ENCODE measurements at places on chromosomes 6 and 20. TPM values are rescaled to one million over a fixed set of nuclear protein-coding genes. Genes with fewer than 3 reads are reported as not detected.

TREML2 gene
- total RNA-seq, result 2.9 TPM

CAP2 gene
- not detected for total RNA-seq

CENPB gene
- 40.2 TPM for total RNA-seq

RBBP8NL gene
- total RNA-seq, result not detected

CDSN gene
- total RNA-seq, result not detected

WFDC12 gene
- not detected for total RNA-seq

PSORS1C1 gene
- total RNA-seq, result not detected

CBFA2T2 gene
- 29.5 TPM for total RNA-seq

RWDD2A gene
- 1.8 TPM for total RNA-seq

- no peak for DNase-seq
Observed at GRCh38 chr6:116536216-116536621, 9.3 kb downstream of the TRAPPC3L start.

- DNase-seq, result peak; percentile 79
Observed at GRCh38 chr6:29926413-29927274, 15.7 kb upstream of the HLA-A start.

DNA sequence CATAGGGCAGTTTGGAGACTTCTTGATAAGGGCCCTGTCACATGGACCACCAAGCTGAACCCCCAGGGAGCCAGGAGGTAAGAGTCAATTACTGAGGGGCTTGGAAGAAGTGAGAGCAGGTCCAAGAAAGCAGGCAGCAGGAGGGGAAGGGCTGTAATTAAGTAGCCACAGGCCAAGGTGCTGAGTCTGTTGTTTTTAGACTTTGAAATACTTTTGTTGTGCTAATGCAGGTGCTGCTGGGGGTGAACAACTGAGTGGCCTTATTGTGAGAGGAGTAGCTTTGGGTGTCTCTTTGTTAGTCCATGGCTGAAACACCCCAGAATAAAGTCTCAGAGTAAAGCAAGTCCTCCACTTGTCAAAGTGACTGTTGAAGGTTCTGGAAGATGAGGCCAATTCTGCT, 267.0 kb upstream of the SUPT3H start:
- DNase-seq, result no peak

DNA sequence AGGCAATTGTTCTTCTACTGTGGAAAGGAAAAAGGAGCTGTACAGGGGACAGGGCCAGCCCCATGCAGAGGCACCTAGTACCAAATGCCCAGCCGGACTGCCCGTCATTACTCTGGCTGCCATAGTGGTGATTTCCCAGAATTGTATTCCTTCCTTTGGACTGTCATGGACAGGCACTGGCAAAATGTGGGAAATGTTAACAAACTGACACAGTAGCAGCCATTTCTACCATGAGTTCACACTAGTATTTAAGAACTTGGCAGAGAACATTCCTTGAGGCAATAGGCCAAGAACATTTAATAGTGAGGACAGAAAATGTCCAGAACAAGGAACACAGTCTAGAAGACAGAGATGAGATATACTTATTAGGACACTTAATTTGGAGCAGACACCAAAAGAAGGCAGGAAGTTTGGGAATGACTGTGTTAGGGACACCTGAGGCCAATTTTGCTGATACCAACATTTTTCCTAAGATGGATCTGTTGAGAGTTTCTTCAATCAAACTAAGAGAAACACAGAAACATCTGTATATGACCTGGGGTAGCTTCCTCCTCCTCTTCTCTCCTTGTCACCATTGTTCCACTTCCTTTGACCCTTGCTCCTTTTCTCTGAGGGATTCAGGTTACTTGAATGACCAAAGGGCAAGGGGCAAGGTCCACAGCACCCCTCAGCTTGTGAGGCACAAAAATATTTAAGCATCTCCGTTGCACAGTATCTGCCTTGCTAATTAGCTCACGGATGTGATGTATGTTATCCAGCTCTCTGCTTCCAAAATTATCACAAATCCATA, 14.9 kb downstream of the ADTRP start:
- DNase-seq, result no peak

DNA sequence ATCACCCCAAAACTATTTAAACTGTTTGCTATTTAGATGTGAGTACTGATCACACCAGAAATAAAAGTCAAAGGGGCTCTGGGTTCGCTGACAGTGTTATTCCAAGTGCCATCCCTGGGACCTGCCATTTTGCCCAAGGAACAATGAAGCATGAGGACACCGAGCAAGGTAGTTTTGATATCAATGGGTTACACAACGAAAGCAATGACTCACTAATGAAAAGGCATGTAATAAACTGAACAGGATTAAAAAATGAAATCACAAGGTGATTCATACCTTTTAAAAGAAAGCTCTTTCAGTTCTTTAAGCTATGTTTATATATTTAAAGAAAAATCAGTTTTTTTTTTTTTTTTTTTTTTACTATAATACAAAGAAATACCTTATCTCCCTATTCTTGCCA, 102.0 kb downstream of the HS3ST5 start:
- DNase-seq, result no peak

DNA sequence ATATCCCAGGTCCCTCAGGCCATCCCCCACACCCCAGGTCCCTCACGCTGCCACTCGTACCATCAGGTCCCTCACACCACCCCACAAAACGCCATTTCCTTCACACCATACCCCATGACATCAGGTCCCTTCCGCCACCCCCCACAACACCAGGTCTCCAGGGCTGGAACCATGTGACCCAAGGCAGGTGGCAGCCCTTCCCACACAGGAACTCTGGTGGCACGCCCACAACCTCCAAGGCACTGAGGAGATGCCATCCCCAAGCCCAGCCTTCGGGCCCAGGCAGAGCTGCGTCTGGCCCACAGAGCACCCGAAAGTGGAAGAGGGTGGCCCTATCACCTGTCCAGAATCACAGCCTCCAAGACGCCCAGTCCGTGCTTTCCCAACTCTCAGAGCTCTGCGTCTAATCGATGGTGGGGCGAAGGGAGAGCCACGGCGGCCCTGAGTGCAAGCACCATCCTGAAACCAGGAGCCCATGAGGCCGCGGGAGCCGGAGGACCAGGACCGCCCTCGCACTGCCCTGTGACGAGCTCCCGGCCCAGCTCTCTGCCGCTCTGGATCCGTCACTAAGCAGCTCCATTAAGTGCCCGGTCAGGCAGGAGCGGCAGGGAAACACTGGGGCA, 12.7 kb downstream of the TAF4 start:
- DNase-seq, result no peak

DNA sequence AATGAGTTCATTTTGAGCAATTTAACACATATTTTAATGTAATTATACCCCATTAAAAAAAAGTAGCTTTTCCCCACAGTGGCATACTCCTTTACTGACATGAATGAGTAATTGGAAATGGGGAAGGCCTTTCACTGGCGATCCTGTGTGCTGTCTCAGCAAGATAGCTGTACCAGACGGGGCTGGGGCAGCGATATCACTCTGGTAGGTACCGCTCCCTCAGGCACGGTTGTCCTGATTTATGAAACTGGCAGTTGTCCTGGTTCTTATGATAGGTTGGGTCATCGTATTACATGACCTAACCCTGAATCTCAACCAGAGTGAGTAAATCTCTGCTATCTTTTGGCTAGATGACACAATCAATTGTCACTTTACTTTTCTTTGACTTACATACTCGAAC, 355.0 kb upstream of the MAP3K7 start:
- DNase-seq, result no peak

- no peak for DNase-seq
Observed at GRCh38 chr6:52735071-52735470, 28.2 kb downstream of the GSTA2 start.

GRCh38 chr6:12613811-12614210, 102.8 kb upstream of the PHACTR1 start:
- DNase-seq, result no peak

- DNase-seq, result no peak
Observed at GRCh38 chr20:48128436-48128835, 343.2 kb upstream of the SULF2 start.

GRCh38 chr6:52276130-52276529, 8.4 kb downstream of the MCM3 start:
- no peak for DNase-seq

DNA sequence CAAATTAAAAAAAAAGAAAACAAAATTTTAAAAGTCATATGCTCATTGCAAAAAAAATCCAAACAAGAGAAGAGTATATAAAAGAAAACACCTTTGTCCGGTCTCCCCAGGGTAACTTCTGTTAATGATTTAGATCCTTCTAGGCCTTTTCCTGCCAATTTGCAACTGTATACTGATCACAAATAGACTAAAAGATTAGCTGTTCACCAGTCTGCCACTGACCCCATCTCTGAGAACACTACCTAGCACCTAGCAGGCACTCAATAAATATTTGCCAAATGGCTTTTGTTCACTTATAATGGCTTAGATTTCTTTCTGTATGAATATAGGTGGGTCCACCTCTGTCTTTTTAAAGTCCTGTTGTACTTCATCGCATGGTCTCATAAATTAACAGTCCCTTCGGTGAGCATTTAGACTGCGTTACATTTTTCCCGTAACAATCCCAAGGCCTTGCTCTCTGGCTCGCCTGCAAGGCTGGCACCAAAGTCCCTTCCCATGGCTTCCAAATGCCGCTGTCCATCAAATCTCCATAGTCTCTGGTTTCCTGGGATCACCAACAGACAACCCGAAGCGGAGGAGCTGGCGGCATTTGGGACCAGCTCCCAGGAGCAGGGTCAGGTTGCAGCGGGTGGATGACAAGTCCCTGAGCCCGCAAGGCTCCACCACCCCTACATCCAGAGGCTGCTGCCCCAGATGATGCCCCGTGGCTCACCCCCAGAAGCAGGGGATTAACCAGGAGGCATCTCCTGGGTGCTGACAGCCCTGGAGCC, 11.8 kb downstream of the JPH2 start:
- DNase-seq, result no peak

GRCh38 chr6:135358251-135358821, 139.2 kb downstream of the AHI1 start:
- no peak for DNase-seq

GRCh38 chr6:41135062-41135832, 18.9 kb downstream of the TREML1 start:
- no peak for DNase-seq

- peak; percentile 43 for DNase-seq
Observed at GRCh38 chr20:36573798-36574365, 485 bp downstream of the TGIF2 start.

- DNase-seq, result no peak
Observed at GRCh38 chr6:145784683-145785082, 29.9 kb downstream of the FBXO30 start.

DNA sequence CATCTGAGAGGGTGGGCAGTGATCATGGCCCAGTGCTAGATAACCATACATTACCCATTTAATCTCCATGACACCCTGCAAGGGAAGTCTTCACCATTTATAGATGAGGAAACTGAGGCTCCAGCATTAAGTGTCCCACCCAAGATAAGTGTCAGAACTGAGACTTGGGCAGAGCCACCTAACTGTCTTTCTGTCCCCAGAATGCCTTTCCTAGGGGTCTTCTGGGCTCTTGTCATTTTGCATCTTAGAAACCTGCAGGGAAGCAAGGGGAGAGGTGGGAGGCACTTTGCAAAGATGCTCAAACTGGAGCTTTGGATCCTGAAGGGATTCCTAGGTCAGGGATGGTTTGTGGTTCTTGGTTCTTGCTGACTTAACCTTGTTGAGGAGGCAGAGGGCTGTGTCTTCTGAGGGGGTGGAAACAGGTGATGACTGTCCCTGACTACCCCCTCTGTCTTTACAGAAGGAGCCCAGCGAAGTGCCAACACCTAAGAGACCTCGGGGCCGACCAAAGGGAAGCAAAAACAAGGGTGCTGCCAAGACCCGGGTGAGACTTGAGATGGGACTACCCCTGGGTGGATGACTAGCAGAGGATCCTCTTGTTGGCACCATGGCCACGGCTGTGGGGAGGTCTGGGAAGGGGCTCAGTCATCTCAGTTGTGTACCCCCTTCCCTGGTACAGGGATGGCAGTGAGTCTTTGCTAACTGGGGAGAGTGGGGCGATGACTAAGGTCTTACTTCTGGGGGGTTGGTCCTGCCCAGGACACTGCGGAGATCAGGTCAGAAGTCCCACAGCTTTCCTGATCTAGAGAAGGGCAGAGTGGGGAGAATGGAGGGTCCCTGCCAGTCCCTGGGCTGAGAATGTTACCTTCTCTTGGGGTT, 5.8 kb downstream of the HMGA1 start:
- no peak for DNase-seq

- no peak for DNase-seq
Observed at GRCh38 chr6:140494321-140495108, 1120.1 kb upstream of the CITED2 start.

GRCh38 chr6:36666826-36667591, 11.5 kb upstream of the CDKN1A start:
- no peak for DNase-seq

DNA sequence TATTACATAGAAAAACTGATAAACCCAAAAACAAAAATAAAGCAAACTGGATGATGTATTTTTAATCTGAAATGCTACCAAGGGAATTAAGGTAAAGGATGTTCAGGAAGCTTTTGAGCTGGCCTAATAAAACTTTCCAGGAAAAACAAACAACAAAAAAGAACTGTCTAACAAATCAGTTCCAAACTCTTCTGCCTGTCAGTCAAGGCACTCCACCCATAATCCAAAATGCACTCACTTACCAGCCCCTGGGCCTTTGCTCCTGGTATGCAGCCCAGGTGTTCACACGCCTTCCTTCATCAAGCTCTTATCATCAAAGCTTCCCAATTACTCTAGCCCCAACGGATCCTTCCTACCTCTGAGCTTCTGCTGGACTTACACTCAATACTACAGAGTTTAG, 3.7 kb downstream of the EXOC2 start:
- no peak for DNase-seq

DNA sequence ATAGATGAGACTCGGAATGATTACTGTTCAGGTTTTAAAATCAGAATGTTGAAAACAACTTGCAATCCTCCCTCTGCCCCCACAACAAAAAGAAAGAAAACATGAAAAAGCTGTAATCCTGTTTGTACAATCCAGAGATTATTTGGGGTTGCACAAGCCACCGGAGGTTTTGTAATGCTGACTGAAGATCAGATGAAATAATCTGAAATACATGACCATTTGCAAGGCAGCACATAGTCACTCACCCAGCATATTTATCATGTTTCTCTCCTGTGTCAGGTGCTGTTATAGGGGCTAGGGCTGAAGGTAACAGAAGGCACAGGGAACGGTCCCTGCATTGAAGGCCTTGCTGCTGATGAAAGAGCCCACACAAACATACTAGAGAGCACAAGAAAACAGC, 85.3 kb downstream of the SIM1 start:
- no peak for DNase-seq

GRCh38 chr6:128233531-128233930, 286.9 kb downstream of the PTPRK start:
- DNase-seq, result no peak

- no peak for DNase-seq
Observed at GRCh38 chr6:158762787-158763433, 56.3 kb downstream of the EZR start.

- no peak for DNase-seq
Observed at GRCh38 chr20:47610247-47610944, 108.7 kb downstream of the NCOA3 start.

DNA sequence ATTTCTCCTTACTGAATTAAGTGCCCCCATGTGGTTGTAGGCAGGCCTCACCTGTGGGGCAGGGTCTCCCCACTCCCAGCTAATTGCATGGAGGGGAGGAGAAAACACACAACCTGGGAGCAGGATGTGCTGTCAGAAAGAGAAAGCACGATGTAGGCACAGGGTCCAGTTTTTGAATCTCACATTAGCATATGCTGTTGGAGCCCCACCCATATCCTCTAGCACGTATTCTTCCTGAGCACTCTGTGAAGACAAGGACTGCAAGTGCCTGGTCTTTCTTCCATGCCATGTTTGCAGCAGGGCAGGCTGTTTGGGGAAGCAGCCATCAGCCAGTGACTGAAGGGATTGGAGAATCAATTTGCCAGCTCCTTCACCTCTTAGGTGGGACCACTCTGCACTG, 108.2 kb downstream of the CFAP61 start:
- DNase-seq, result no peak
